ENCODE measurements at places on chromosomes 7 and 10.

GRCh38 chr7:31358467-31358866, 17.9 kb upstream of the NEUROD6 start:
- DNase-seq = no peak

- DNase-seq = no peak
Measured at GRCh38 chr7:23467806-23468525, 2.3 kb downstream of the IGF2BP3 start.

DNA sequence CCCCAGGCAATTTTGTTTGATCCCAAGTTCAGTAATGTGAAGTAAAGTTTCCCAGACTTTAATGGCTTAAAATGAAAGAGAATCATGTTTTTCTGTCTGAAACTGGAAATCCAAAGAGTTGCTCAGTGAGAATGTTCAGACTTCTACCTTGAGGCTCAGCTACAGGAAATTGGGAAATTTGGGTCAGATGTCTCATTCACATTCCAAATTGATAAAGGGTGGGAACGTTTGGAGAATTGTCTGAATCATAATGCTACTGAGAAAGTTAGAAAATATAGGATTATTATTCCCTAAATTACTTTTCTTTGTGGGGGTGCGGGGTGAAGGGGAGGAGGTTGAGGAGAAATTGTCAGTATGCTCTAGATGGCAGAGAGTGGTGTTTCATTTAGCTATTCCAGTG, 773.9 kb downstream of the LRMDA start:
- DNase-seq = no peak

GRCh38 chr10:21715531-21716195, 181.6 kb downstream of the MLLT10 start:
- no peak for DNase-seq

GRCh38 chr7:11960621-11961020, 128.6 kb upstream of the THSD7A start:
- no peak for DNase-seq

DNA sequence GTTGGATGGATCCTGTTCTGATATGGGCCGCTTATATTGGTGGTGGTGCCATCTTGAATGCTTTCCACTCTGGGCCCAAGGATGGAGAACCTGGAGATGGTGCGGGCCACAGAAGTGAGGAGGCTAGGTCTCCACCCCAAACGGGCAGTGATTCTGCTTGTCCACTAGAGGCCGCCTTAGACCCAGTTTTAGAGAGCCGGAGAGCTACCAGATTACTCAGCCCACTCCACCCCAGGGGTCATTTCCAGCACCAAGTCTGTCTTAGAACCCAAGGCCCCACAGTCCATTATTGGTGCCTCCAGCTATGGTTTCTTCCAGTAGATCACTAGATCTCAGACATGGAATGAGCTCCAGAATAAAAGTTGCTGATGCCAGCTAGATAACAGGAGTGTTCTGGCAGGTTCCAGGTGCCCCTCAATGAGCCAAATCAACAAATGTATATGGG, 11.8 kb upstream of the CAMK2G start:
- DNase-seq = no peak

GRCh38 chr10:75191821-75192568, 18.6 kb upstream of the VDAC2 start:
- DNase-seq = no peak

DNA sequence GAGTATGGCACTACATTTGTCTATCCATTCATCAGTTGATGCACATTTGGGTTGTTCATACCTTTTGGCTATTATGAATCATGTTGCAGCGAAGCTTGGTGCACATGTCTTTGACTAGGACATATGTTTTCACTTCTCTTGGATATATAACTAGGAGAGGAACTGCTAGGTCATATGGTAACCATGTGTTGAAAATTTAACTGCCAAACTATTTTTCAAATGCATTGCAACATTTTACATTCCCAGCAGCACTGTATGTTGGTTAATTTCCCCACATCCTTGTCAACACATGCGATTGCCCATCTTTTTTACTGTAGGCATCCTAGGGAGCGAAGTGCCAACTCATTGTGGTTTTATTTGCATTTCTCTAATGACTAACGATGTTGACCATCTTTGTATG, 183.4 kb downstream of the PRKCQ start:
- no peak for DNase-seq

DNA sequence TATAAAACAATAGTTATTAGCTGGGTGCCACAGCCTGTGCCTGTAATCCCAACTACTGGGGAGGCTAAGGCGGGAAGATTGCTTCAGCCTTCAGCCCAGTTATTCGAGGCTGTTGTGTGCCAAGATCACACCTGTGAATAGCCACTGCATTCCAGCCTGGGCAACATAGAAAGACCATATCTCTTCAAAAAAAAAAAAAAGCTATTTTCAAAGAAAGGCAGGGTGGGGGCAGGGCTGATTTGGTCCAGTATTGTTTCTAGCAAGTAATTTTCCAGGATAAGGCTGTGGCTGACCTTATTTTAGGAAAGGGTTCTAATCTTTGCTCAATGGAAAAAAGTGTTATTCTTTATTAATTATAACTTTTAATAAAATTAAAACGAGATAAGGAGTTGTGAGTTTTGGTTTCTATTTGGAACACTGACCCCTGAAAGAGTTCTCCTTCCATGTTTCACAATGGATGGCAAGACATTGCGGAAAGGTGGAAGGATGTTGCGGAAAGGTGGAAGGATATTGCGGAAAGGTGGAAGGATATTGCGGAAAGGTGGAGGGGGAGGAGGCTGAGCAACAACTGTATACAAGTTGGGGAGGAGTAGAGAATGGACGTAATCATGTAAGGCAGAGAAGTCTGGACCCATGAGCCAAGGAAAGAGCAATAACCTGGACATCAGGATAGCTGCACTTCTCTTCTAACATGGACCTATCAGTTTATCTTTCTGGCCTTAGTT, 1.5 kb upstream of the C1GALT1 start:
- DNase-seq = no peak

- DNase-seq = no peak
Measured at GRCh38 chr10:101018600-101019439, 12.1 kb downstream of the PDZD7 start.

- DNase-seq = no peak
Measured at GRCh38 chr10:107437921-107438320, 273.4 kb upstream of the SORCS1 start.

- no peak for DNase-seq
Measured at GRCh38 chr10:129938460-129938859, 25.6 kb downstream of the EBF3 start.

DNA sequence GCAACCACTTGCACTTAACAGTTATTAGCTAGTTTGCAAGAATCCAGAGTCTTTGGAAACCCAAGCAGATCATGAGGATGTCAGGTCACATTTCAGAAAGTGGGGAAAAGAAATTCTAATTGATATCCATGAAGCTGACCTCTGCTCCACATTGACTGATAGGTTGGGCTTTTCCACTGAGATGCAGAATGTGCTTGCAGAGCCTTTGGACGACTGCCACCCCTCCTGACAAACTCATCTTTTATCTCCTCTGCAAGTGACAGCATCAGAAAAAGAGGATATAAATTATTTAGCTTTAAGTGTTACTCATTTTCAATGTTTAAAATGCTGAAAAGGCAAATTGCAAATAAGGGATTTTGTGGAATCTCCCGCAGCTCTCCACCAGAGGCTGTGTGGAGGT, 75.3 kb downstream of the C10orf90 start:
- no peak for DNase-seq

- no peak for DNase-seq
Measured at GRCh38 chr10:6958254-6958653, 378.2 kb upstream of the PRKCQ start.

DNA sequence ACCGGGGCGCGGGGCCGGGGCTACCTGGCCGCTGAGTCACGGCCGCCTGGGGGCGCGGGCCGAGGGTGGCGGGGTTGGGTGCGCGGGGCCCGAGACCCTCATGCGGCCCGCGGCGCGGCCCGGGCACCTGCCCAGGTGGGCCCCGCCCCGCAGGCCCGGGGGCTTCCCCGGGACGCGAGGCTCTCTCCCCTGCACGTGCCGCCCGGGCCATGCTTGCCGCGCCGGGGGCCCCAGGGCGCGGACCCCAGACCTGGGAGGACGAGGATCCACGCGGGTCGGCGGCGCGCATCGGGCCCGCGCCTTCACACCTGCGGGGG, 402 bp downstream of the MAFK start:
- no peak for DNase-seq

- DNase-seq = no peak
Measured at GRCh38 chr7:95322396-95322795, 1.9 kb downstream of the PON1 start.
